Subcutaneous adipose tissue (tissue), 4 donors: ENCODE measurements at places on chromosomes 16 and 17. TPM values are rescaled to one million over a fixed set of nuclear protein-coding genes. Genes with fewer than 3 reads are reported as not detected.

Gene SPATA32
- total RNA-seq = not detected

Gene RND2
- total RNA-seq = 0.22 TPM

Gene TPSG1
- total RNA-seq = not detected

Gene ABCC6
- 19.4 TPM for total RNA-seq

Gene CD300LG
- 69.3 TPM for total RNA-seq

Gene KRTAP9-8
- not detected for total RNA-seq

Gene ASPHD1
- total RNA-seq = 0.44 TPM

Gene FOXN1
- total RNA-seq = not detected

Gene LGALS9B
- total RNA-seq = not detected

Gene E2F4
- total RNA-seq = 70.8 TPM

Gene KRTAP2-3
- total RNA-seq = not detected

Gene EME1
- total RNA-seq = not detected

Gene KRT35
- not detected for total RNA-seq

Gene SEZ6L2
- total RNA-seq = 0.75 TPM

Gene USP6
- 0.22 TPM for total RNA-seq

Gene NLRC5
- 139 TPM for total RNA-seq

Gene CNTNAP4
- 0.82 TPM for total RNA-seq

Gene CORO6
- 9.3 TPM for total RNA-seq

Gene ADORA2B
- not detected for total RNA-seq

Gene MT1M
- total RNA-seq = 62.1 TPM

Gene ESRP2
- 0.22 TPM for total RNA-seq

Gene SRCIN1
- 0.82 TPM for total RNA-seq

Gene FDXR
- total RNA-seq = 4.2 TPM

Gene MPV17L
- 19.9 TPM for total RNA-seq

Gene WDR90
- 6.7 TPM for total RNA-seq

Gene FZD2
- total RNA-seq = 0.98 TPM

Gene DHX40
- total RNA-seq = 41.6 TPM

Gene OTOP2
- total RNA-seq = not detected

Gene CSH1
- total RNA-seq = not detected

Gene NMT1
- total RNA-seq = 64.7 TPM

Gene ZNF423
- 4.1 TPM for total RNA-seq

Gene TMEM11
- 26.0 TPM for total RNA-seq

Gene TEKT5
- not detected for total RNA-seq

Gene CMTM1
- not detected for total RNA-seq

Gene SECTM1
- 17.1 TPM for total RNA-seq

Gene SMIM36
- total RNA-seq = not detected

Gene SSTR5
- total RNA-seq = not detected

Gene UBE2Z
- 43.0 TPM for total RNA-seq

Gene ARL5C
- not detected for total RNA-seq

Gene NTN1
- total RNA-seq = 5.1 TPM

Gene SPECC1
- 82.9 TPM for total RNA-seq

Gene ABCC11
- not detected for total RNA-seq

Gene BAHCC1
- 7.0 TPM for total RNA-seq

Gene PERCC1
- total RNA-seq = not detected

Gene SCARF1
- 11.2 TPM for total RNA-seq

Gene KRTAP3-2
- not detected for total RNA-seq

Gene C1QL1
- not detected for total RNA-seq

Gene POLR3E
- 29.2 TPM for total RNA-seq

Gene SLC46A1
- total RNA-seq = 16.3 TPM

Gene CACNA1H
- total RNA-seq = 1.3 TPM

Gene ATP6V0D1
- 169 TPM for total RNA-seq
